Nasal cavity respiratory epithelium epithelial cell of viscerocranial mucosa (primary cell): ENCODE measurements at places on chromosomes 6 and 20. TPM values are rescaled to one million over a fixed set of nuclear protein-coding genes. Genes with fewer than 3 reads are reported as not detected.

AIF1 gene
- not detected in 2 replicates for total RNA-seq

SLC22A7 gene
- total RNA-seq, result not detected in 2 replicates

ESF1 gene
- total RNA-seq, result 26.3 and 32.9 TPM in 2 replicates

CPXM1 gene
- total RNA-seq, result not detected in 2 replicates

CCN6 gene
- total RNA-seq, result not detected in 2 replicates

OSER1 gene
- 41.8 and 71.1 TPM in 2 replicates for total RNA-seq

NINL gene
- 3.1 and 6.5 TPM in 2 replicates for total RNA-seq
